Right hindlimb (tissue), 1 donor: ENCODE measurements at places on chromosomes 5 and 9.
A peak's percentile ranks its signal among the peaks of the same experiment; 100 is the strongest.

- peak; percentile 69 for DNase-seq
These were observed at the start of gene GLRA1 for GRCh38 chr5:151924564-151925301. Gene GLRA1 (minus strand): TSS chr5:151924851. CDS start chr5:151924549, 302 bp downstream.

DNA sequence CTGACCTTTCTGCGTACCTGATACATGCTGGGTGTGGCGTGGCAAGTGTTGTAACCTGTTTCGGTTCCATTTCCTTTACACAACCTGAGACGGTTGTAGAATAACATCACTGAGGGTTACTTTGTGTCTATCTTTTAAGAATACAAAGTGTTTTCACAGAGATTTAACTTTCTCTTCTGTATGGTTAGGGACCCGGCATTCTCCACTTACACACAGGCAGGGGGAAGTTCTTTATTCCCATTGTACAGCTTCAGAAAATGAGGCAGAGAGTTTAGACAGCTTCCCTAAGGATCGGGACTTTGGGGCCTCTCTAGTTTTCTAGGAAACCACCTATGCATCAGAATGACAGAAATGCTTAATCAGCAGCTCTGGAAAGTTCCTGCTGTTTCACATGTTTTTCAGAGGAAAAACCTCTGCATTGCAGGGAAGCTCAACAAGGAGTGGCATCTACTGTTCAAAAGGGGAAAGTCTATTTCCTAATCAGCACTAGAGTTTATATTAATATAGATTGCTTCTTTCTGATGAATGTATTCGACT lies 41.3 kb downstream of the CAST start:
- DNase-seq, result no peak

DNA sequence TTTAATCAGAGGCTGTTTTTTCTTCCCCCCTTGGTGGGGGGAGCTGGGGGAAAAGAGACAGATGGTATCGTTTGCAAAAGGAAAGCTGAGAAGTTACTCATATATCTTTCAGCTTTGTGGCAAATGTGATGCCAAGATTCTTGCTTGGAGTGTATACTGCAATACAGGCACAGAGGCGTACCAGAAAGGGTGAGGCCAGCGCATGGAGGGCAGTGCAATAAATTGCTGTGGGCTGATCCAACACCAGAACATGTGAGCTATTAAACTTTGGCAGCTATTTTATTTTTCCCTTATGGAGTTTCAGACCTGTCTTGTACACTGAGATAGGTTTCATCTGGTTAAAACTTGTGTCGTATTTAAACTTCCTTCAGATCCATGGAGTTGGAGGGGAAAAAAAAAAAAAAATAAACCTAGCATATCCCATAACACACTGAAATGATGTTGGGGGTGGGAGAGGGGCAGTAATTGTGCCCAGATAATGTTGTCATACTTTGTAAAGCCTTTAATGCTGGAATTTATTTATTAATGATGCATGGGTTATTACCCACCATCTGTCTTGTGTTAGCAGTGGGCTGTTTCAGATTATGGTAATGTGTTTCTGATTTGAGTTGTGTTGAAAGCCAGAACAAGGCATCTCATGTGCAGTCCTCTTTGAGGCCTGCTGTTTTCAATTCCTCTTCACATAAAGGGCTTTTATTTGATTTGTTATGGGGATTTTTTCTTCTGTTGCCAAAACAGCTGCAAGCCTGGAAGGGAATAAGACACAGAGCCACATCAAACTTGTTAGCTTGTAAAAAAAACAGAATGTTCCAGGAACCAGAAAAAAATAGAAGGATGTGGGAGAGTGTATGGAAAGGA lies 891.3 kb downstream of the TLE1 start:
- DNase-seq, result peak; percentile 83

DNA sequence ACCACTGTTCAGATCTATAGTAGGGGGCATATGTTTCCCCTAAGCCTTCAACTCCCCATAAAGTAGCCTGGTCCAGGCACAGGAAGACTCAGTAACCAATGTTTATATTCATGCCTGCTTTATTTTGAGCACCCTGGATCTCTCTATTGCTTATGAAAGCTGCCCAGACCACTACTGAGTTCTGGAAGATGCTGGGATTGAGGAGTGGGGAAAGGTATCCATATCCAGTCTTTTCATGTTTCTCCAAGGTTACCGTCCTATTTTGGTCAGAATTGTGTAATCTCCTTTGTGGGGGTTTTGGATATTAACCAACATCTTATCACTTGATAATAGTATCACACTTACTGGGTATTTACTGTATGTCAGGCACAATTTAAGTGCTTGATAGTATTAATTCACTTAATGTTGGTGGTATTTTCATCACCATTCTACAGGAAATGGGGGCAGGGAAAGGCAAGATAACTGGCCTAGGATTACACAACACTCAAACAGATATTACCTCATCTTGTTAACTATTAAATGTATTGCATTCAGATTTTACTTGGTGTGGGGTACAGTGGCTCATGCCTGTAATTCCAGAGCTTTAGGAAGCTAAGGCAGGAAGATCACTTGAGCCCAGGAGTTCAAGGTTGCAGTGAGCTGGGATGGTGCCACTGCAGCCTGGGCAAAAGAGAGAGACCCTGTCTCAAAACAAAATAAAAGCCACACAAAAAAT lies 36.3 kb downstream of the RUSC2 start:
- DNase-seq, result no peak

DNA sequence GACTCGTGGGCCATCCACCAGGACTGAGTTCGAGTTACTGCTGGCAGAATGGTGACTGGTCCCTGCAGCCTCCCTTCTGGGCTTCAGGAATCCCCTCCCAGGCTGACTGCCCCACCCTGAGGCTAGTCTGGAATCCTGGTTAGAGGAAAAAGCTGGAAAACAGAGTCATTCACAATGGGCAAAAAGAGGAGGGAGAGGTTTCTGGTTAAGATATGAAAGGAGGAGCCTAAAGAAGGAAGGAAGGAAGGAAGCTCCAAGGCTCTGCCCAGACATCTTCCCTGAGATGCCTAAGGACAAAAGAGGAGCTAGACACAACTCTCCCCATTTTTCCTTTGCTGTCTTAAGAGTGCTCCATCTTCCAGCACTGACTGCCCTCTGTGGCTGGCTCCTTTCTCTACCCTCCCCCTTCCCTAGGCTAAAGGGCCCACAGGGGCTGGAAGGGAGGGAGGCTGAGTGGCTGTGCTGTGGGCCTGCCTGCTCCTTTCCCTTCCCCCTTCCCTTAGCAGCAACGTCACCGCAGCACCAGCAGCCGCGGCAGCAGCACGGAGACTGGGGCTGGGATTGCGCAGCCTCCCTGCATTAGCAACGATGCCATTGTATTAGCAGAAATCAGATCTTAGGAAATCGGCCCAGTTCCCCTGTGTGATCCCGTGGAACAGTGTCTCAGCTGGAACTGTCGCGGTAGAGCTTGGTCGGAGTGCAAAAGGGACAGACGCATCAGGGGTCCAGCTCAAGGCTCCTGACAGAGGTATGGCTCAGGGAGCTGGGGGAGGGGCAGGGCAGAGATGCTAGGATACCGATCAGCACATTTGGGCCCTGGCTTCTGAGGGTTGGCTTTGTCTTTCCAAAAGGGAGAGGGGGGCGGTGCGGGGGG lies 48.7 kb downstream of the RUSC2 start:
- DNase-seq, result peak; percentile 87

DNA sequence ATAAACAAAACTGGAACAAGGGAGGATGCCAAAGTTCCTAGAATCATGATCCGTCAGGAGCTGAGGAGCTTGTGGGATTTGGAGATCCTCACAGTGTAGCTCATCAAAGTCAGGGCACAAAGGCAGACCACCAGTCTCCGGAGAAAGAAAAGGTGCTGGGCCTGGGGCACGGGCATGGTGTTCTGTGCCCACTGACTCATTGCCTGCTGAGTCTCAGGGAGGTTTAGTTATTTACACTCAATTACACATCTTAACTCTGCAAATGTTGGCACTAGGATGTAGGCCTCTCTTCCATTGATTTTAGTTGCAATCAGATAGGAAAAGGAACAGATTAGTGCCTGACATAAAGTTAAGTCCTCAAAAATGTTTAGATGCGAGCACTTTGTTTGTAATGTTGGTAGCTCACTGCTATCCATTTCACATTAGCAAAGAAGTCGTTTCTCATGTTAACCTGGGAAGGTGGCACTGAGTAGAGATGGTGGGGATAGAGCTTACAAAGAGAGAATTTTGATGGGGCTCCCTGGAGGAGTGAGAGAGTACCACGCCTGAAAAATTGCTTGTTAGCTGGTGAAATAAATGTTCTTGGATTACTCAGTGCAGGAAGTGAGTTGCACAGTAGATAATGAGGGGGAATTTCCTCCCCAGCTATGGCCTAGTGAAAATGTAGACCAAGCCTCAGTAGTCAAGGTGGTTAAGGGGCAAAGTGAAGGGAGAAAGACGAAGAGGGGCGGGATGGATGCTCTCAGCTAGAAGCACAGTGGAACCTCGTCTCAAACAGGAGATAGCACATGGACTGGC lies 109.5 kb upstream of the CD180 start:
- DNase-seq, result no peak

DNA sequence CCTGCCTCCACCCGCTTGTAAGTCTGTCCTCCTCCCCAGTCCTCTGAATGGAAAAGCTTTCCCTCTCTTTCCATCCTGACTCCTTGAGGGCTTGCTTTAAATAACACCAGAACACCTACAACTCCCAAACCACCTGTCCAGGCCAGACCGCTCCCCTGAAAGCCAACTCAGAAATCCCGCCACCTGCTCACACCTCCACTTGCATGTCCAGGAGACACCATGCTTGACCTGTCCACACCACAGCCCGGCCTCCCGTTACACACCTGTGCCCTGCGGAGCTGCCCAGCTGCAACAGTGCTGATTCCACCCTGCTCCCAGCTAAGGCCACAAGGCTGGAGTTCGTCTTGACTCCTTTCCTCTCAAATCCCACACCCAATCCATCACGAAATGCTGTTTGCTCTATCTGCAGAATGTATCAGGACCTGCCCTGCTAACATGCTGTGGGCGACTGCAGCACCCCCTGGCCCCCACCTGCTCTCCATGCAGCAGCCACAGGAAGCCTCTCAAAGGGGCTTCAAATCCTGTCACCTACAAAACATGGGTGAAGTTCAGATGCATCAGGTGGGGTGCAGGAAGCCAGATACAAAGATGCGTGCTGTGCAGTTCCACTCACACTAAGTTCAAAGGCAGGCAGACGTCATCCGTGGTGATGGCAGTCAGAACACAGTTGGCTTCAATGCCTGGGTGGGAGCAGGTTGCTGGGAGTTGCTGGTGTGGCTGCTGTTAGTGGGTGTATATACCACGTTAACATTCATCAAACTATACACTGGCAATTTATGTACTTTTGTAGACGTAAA lies 166.0 kb downstream of the ROR2 start:
- DNase-seq, result no peak

DNA sequence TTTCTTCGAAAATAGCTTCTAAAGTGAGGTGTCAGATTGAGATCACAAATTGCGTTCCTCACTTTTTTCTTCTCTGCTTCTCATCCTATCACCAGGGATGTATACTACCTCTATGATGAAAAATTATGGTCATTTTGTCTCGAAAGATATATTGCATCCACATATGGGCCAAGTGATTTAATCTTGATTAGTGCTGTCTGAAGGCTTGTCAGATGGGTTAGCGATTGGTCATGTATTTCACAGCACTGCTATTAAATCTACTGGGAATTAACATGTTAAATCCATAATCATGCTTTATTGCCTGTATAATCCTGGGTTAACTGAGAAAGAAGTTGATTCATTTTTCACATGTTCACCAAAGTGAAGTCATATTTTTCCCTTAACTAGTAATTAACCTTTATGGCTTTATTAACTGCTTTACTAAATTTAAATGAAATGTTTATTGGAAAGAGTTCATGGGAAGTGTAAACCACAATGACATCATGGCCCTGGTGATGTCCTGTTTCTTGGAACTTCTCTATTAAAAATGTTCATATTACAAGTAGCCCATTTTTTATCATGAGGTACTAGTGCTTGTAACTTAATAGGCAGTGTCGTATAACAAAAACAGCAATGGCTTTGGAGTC lies 193.3 kb downstream of the SMC2 start:
- DNase-seq, result no peak

GRCh38 chr5:168858994-168859393 lies 279.8 kb upstream of the PANK3 start:
- DNase-seq, result no peak

DNA sequence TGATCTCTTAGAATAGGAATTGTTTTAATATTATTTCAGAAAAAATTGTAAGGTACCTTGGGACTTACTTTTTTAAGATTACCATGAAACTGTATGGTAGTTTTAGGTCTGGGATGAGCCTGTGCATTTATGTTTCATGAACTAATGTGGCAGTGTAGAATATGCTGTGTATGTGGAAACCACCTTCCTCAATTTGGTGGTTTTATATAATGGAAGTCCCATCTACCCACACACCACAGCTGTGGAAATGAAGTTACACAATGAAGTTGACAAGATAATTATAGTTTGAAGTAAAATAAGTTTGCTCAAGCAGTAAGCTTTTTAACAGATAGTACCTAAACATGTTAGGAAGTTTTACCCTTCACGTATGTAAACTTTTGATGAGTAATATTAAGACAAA lies 24.4 kb downstream of the WDR36 start:
- no peak for DNase-seq

- DNase-seq, result no peak
These were observed 54.4 kb downstream of the ENTREP1 start for GRCh38 chr9:69379270-69379982.

- no peak for DNase-seq
These were observed 175.5 kb downstream of the MUSK start for GRCh38 chr9:110844121-110844520.

GRCh38 chr5:159424123-159424522 lies 93.8 kb upstream of the IL12B start:
- DNase-seq, result no peak

GRCh38 chr5:181161534-181162175 lies 14.3 kb downstream of the OR2V2 start:
- DNase-seq, result no peak

- DNase-seq, result no peak
These were observed 131.5 kb upstream of the PTCH1 start for GRCh38 chr9:95648225-95648624.

- no peak for DNase-seq
These were observed 47.1 kb upstream of the PCA3 start for GRCh38 chr9:76717176-76717575.

GRCh38 chr5:112063191-112063590 lies 306.2 kb upstream of the NREP start:
- no peak for DNase-seq

GRCh38 chr9:114446672-114447450 lies 58.4 kb downstream of the WHRN start:
- no peak for DNase-seq

DNA sequence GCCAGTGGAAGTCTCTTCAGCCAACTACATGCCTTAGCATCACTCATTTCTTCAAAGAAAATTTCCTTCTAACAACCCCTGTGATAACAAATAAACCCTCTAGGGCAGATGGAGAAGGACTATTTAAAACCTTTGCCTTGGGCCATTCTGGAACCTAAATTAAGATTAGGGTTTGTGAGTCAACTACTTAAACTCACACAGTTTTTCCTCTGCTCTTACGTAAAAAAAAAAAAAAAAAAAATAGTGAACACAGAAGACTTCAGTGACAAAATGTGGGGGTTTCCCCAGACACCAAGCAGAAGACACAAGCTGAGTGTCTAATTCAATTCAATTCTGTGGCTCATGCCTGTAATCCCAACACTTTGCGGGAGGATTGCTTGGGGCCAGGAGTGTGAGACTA lies 65.8 kb upstream of the ERCC6L2 start:
- no peak for DNase-seq
